BJ (cell line): ENCODE measurements at places on chromosomes 16 and 17.

- no peak for DNase-seq
Observed at GRCh38 chr17:72955391-72956140, 136.9 kb downstream of the SLC39A11 start.

DNA sequence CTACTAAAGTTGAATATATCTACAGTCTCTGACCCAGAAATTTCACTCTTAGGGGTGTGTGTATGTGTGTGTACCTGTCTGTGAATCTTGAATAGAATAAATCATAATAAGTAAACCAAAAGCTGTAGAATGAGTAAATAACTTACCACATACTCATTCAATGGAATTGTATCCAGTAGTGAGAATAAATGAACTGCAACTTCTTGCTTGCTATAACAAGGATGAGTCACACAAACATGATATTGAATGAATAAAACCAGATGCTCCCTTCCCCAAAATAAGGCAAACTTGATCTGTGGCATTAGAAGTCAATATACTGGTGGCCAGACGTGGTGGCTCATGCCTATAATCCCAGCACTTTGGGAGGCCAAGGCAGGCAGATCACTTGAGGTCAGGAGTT, 259.8 kb upstream of the MON1B start:
- DNase-seq: no peak

DNA sequence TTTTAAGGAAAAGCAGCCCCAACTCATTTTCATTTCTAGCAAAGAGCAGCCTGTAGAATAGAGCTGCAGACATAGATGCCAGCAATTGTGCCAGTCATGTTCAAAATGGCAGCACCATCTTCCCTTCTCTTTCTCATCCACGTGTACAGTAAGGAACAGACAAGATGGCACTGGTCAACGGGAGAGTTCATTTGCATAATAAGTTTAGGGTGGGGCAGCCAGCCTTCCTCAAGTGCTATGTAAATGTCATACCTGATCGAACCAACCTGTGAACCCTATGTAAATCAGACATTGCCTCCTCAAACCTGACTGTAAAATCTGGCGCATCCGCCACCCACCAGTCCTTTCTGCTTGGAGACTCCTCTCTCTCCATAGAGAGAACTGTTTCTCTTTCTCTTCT, 150.0 kb upstream of the CDH13 start:
- no peak for DNase-seq

DNA sequence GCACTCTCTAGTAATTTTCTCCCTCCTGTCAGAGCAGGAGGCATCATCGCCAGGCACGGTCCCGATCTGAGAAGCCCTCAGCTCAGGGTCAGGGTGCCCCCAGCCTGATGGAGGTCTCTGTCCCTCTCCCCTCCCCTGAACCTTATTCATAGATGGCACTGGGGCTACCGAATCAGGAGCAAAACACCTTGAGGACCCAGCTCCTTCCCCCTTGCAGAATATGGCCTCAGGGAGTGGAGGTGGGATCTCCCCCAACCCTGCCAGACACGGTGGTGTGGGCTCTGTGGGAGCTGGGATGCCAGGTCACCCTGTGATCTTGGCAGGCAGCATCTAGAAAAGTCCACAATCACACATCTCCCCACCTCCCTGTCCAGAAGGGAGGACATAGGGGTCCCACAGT, 2.5 kb downstream of the CPNE2 start:
- DNase-seq: no peak

GRCh38 chr17:36736201-36737156, 135.1 kb downstream of the MRM1 start:
- DNase-seq: no peak

GRCh38 chr17:65519462-65519861, 42.0 kb downstream of the AXIN2 start:
- no peak for DNase-seq

- DNase-seq: no peak
Observed at GRCh38 chr16:84953190-84953746, 58.1 kb downstream of the ZDHHC7 start.

DNA sequence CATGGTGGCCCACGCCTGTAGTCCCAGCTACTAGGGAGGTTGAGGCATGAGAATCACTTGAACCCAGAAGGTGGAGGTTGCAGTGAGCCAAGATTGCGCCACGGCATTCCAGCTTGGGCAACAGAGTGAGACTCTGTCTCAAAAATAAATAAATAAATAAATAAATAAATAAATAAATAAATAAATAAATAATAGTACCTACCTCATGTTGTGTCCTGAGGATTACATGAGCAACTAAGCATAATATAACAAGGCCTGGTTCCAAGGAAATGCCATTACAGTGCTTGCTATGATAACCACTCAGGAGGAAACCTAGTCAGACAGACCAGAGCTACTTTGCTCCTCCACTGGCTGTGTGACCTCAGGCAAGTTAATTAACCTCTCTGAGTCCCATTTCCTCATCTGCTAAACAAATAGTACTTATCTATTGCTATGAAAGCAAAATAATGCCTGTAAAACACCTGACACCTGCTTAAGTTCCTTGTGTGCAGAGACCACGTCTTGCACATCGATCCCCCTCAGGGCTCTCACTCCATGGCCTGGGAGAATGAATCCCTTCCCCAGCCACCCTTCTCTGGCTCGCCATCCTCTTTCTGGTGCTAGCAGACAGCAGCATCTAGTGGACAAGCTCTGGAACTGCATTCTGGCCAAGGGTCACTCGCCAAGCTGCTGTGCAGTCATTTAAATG, 7.5 kb downstream of the EPOP start:
- no peak for DNase-seq

DNA sequence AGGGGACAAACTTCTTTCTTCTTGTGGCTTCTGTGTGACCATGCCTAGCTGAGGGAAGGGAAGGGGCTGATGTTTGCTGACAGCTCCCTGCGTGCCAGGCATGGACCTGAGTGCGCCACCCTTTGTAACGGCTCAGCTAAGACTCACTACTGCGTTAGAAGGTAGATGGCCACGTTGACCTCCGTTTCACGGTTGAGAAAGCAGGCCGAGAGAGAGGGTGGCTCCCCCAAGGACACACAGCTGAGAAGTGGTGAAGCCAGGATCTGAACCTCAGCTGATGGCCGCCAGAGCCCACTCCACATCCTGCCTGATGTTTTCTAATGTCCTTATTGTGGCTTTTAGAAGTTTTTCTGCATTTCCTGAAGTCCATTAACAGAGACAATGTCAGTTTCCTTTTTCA, 45.1 kb downstream of the RGS9 start:
- no peak for DNase-seq

GRCh38 chr17:32569171-32570080, 82.6 kb downstream of the CDK5R1 start:
- DNase-seq: no peak

DNA sequence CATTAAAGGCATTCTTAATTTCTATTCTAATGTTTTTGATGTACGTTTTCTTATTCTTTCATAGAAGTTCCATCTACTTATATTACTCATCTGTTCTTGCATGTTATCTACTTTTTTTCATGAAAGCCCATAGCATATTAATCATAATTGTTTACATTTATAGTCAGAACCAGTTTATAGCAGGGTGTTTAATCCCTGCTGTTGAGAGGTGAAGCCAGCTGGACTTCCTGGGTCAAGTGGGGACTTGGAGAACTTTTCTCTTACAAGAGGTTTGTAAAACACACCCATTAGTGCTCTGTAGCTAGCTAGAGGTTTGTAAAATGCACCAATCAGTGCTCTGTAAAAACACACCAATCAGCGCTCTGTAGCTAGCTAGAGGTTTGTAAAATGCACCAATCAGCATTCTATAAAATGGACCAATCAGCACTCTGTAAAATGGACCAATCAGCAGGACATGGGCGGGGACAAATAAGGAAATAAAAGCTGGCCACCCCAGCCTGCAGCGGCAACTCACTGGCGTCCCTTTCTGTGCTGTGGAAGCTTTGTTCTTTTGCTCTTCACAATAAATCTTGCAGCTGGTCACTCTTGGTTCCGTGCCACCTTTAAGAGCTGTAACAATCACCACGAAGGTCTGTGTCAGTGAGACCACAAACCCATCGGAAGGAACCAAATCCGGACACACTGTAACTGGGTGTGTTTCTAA, 120.6 kb downstream of the TANC2 start:
- DNase-seq: no peak

- no peak for DNase-seq
Observed at GRCh38 chr16:48054881-48055601, 100.8 kb downstream of the ABCC12 start.

DNA sequence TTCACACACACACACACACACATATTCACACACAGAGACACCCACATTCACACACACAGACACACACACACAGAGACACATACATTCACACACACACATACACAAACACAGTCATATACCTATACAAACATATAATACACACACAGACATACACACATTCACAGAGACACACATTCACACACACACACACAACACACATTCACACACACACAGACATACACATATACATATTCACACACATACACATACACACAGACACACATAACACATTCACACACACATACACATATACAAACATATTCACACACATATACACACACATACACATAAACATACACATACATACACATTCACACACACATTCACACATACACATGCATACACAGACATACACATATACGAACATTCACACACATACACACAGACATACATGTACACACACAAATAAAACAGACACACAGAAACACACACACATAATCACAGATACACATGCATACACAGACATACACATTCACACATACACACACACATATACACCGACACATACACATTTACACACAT, 7.9 kb downstream of the PRCD start:
- DNase-seq: no peak

GRCh38 chr16:11079652-11080187, 135.4 kb downstream of the CLEC16A start:
- peak; percentile 96 for DNase-seq

GRCh38 chr17:77729587-77729986, 228.9 kb upstream of the TNRC6C start:
- DNase-seq: no peak

DNA sequence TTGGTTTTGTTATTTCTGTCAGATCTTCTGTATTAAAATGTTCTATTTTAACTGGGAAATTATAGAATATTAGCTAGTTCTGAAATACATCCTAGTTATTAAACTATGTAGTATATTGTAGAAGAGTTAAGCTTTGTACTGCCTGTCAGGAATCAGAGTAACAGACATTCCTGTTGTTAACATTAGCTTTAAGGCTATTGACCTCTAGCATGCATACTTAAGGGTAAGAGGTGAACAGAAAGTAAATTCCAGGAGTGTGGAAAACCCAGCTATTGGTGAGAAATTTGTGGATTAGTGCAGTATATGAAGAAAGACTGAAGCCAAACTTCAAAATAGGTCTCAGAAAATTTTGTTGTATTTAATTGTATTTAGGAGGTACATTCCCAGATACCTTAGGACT, 111.3 kb downstream of the CHD9 start:
- no peak for DNase-seq

GRCh38 chr17:72942579-72942978, 149.9 kb downstream of the SLC39A11 start:
- DNase-seq: no peak

- DNase-seq: no peak
Observed at GRCh38 chr17:27407916-27408864, 48.1 kb upstream of the KSR1 start.

DNA sequence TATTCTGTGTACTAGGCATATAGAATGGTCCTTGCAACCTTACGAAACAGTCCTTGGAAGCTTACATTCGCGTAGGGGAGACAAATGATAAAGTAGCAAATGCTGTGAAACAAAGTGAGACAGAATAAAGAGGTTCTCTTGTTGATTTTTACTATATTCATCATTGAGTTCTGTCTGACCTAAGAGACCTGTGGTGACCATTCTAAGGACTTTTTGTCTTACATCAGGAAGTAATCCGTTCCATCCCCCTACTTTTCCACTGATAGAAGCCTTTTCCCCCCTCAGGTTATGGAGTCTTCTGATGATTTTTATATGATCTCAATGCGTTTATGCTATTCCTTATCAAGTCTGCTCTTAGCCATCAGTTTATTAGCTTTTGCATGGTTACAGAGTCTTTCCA, 66.8 kb upstream of the RASL10B start:
- no peak for DNase-seq

DNA sequence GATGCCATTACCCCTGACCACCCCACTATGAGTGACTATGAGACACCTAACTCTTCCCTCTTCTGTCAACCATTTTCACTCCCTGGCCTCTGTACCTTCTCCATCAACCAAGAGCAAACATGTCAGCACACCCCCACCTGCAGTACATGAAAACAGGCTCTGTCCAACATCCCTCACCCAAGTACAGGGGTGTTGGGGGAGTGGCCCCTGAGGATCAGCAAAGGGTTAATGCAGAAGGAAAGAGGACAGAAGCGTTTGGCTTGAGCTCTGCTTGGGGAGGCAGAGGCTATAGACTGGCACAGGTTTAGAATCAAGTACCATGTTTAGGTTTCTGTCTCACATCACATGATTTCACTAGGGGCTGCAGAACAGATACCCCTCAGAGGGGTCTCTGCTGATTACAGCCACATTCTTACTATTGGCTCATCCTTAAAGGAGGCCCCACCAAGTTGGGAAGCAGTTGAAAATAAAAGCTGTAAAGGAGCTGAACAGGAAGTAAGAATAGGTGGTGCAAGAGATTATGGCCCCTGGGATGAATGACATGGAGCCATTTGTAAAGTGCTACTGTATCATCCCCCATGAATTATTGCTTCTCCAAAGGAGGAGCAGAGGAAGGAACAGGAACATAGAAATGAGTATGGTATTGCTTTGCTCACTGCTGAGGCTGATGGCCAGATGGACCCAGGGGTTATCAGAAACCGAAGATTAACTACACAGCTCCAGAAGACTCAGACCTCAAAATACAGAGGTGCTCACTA, 2.4 kb upstream of the PSMC3IP start:
- no peak for DNase-seq

DNA sequence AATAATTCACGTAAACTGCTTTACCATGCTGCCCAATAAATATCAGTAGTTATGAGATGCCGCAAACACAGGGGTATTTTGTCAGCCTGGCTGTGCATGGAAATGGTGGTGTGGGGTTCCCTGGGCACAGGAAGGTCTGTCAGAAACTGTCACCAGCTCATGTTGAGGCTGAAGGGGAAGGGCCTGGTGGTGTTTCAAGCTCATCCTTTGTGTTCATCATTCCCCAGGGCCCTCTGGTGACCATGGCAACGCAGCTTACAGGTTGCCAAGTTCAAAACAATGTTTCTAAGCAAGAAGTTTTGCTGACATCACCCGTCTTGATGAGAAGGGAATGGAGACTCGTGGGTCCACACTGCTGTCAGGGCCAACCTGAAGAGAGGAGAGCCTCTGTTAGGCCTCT, 348.9 kb upstream of the C16orf82 start:
- no peak for DNase-seq
